Motor neuron (in vitro differentiated cells): ENCODE measurements at places on chromosomes 7 and 10. TPM values are rescaled to one million over a fixed set of nuclear protein-coding genes. Genes with fewer than 3 reads are reported as not detected.

GRCh38 chr7:73526896-73527821 lies 5.1 kb upstream of the BAZ1B start:
- peak; percentile 5 for ATAC-seq

DNA sequence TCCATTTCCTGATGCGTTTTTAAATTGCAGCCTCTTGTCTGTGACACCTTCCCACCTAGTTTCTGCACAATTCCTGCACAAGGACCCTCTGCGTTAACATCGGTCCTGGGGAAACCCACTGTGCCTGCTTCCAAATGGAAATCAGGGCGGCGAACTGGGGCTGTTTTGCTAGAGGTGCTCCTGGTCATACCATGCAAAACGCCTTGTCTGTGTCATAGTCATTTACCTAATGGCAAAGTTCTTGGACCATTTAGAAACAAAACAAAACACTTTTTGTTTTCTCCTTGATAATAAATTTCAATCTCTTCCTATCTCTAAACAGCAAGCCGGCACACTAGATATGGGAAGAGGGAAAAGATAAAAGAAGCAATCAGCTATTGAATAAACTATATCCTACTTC lies 206.9 kb upstream of the KLF14 start:
- ATAC-seq = no peak

DNA sequence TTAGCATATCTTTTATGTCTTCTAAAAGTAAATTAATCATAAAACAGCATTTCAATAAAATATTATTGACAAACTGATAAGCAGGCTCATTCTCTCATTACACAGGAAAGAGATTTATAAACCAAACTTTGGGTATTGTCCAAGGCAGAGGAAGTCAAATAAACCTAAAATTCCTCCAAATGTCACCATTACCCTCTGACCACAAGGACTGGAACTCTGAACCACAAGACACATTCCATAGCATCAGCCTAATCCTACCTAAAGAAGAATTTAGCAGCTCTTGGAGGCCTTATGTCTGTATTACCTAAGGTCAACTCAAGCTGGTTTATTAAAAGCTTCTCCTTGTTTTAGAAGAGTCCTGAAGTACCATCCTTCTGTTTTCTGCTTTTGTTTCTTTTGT lies 82.4 kb upstream of the SLC13A1 start:
- no peak for ATAC-seq

DNA sequence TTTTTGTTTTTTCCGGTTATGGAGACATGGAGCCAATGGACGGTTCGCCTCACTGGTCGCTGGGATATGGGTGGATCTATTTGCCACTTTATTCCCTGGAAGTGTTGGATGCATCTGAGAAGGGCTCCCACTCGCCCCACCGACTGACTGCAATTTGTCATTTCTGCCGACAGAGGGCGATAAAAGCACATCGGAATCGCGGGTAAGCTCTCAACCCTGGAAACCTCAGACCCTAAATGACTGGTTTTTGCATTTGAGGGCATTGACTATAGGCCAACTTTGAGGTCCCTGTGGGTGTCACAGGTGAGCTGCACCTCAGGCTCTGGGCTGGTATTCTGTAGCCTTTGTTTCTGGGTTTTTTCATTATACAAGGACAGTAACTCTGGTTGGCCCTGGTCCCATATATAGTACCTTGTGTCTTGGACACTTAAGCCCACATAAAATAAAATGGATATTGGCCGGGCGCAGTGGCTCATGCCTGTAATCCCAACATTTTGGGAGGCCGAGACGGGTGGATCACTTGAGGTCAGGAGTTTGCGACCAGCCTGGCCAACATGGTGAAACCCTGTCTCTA lies 11.9 kb upstream of the OPALIN start:
- ATAC-seq = no peak

GRCh38 chr7:26136831-26137230 lies 15.2 kb upstream of the NFE2L3 start:
- ATAC-seq = no peak

- peak; percentile 14 for ATAC-seq
Measured at GRCh38 chr10:11505639-11506038, 105.8 kb downstream of the USP6NL start.

DNA sequence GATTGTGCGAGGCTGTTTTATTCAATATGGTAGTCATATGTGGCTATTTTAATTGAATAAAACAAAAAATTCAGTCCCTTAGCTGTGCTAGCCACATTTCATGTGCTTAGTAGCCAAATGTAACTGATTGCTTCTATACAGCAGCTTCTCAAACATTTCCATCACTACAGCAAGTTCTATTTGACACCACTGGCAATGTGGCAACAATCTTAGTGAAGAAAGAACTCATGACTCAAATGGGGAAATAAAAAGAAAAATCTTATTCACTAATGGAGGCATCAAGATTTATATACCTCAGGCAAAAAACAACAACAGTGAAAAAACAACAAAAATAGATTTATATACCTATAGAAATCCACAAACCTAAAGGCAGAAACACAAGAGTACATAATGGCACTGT lies 17.9 kb downstream of the SEM1 start:
- ATAC-seq = no peak

GRCh38 chr10:84054743-84055142 lies 84.6 kb upstream of the GHITM start:
- ATAC-seq = no peak

DNA sequence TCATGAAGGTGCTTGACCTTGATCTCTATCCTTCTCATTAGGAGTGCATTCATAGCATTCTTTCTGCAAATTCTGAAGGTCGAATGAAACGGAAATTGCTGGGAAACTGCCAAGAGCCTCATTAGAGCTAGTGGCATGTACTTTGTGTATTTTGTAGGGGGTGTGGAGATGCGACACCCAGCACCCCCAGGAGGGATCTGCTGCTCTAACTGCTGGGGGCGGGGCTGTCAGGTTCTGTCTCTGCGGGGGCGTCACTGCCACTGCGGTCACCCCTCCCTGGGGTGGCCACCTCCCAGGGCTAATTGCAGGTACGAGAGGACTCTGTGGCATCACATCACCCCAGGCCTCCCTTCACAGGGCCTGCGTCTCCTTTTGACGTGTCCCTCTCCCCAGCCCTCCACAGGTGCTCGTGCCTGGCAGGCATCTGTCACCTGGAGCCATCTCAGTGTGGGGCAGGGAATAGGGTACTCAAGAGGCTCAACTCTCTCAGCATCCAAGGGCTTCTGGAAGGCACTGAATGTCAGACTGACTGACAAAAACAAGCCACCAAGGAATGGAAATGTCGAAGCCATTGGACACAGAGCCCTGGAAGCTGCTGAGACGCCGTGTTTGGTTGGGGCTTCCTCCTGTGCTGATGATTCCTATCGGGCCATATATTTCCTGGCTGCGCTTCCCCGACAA lies 151.1 kb downstream of the ACTR3B start:
- no peak for ATAC-seq

GRCh38 chr7:23076772-23077171 lies 28.8 kb upstream of the KLHL7 start:
- ATAC-seq = no peak

- no peak for ATAC-seq
Measured at GRCh38 chr10:79940431-79940830, 8.5 kb downstream of the SFTPD start.

DNA sequence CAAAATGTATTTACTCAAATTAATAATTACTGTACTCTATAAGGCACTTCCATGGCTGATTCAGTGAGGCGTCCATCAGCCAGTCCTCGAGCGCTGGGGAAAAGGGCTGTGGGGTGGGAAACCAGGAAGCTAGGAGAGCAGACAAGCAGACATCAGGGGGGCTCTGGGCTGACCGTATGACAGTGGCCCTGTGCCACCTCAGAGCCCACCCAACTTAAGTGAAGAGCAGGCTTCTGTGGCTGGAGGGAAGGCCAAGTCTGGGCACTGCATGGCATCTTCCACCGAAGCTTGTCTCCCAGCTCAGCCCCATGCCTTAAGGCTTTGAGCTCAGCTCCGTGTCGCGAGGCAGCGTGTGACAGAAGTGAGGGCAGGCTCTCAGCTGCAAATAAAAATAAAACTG lies 464.5 kb upstream of the ZMIZ1 start:
- ATAC-seq = no peak

- no peak for ATAC-seq
Measured at GRCh38 chr10:61669849-61670248, 7.1 kb downstream of the CABCOCO1 start.

- ATAC-seq = no peak
Measured at GRCh38 chr7:22194658-22195273, 162.2 kb downstream of the RAPGEF5 start.

- peak; percentile 11 for ATAC-seq
Measured at GRCh38 chr7:15686957-15687545, 568 bp upstream of the MEOX2 start.

- peak; percentile 38 for ATAC-seq
Measured at GRCh38 chr7:117728890-117729624, 144.2 kb downstream of the CTTNBP2 start.

DNA sequence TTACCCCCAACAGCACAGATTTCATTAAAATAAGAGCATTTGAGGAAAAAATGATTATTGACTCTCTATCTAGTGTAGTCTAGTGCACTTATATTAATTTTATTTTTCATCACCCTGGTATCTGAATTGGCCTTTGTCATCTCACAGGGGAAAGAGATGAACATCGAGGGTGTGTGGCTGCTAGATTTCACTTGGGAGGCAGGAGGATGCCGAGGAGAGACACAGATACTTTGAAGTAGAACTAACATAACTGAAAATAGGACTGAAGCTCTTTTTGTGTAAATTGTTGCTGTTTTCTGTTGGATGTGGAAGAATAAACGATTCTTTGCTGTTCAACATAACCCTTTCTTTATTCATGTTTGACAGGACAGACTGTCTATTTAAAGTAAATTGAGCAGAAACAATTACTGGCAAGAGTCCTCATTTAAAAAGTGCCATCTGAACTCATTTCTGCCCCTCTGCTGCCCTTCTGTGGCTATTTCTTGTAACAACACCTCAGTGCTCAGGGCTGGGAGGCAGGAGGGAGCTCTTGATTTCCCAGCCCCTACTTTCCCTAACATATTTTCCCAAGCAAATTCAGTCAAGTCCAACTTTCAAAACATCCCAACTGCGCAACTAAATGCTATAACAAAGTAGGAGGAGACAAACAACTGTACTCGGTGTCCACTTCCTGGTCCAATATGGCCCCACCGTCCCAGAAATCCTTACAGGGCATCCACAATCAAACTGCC lies 15.6 kb downstream of the LYZL1 start:
- peak; percentile 93 for ATAC-seq

DNA sequence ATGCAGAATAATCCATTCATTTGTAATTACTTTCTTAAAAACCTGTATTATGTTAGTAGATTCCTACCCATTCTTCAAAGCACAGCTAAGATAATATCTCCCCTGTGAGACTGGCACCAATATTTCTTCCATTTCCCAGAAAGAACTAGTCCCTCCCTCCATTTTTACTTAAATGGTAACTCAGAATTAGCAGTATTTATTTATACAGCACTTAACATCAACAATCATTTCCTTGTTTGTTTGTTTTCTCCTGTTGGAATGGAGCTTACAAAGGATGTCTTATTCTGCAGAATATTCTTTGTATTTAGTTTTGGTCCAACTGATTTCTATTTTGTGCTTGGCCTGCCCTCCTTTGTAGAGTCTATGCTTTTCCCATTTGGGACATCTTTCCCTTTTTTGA lies 32.1 kb upstream of the PTPN12 start:
- no peak for ATAC-seq

DNA sequence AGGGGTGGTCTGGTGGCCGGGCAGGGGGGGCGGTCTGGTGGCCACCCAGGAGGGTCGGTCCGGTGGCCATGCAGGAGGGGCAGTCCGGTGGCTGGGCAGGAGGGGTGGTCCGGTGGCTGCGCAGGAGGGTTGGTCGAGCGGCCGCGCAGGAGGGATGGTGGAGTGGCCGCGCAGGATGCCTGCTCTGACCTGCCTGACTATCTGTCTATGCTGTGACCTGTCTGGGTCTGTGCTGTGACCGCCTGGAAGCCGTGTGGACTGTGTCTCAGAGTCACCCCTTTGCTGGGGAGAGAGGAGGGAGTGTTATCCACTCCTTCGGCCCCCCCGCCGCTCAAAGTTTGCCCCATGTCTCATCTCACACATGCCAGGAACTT lies 113.2 kb downstream of the ACTR3B start:
- ATAC-seq = no peak

DNA sequence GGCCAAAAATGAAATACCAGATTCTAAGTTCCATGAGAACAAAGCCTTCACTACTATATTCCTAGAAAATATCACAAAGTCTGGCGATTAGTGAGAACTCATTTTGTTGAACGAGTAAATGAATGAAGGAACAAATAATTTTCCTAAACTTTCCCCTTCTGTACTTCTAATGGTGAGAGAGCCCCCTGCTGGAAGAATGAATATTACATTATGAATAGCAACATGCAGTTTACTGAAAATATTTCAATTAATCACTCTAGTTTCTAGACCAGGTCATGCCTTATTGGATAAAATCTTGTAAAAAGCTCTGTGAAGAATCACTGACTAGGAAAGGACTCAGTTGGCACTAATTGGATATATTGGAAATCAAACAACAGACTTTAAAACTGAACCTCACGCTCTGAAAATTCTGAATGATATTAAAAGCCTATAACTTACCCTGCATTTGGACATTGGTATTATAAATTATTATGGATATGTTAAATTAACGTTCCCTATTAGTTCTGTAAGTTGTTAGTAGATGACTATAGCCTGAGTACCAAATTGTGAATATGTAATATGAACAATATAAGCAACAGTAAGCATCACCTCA lies 32.4 kb upstream of the MTPN start:
- ATAC-seq = no peak

DNA sequence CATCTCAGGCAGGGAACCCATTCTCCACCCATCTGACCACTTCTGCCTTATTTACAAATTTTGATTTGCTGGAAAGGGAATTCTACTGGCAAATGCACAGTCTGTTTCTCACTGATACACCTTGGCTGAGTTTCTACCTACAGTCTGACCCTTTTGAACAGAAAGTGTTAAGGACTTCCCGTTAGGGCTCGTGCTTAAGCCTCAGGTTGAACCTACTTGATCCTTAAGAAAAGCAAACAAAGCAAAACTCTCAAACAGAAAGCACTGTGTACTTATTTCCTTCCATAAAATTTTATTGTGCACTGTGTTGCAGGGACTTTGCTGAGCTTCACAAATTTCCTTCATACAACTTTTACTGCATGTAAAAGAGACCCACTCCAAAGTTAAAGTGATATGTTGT lies 367.8 kb downstream of the NRG3 start:
- no peak for ATAC-seq

- no peak for ATAC-seq
Measured at GRCh38 chr10:106217627-106218026, 946.9 kb downstream of the SORCS1 start.

- ATAC-seq = peak; percentile 81
Measured at GRCh38 chr10:65291286-65291685, 1634.5 kb upstream of the LRRTM3 start.

Gene SH2D4B
- 0.17 and 0.27 TPM in 2 replicates for total RNA-seq

Gene SH3PXD2A
- 7.8 and 9.6 TPM in 2 replicates for total RNA-seq

Gene GCK
- 4.1 and 5.0 TPM in 2 replicates for total RNA-seq

Gene DPP6
- 1.2 and 2.3 TPM in 2 replicates for total RNA-seq

Gene TMEM184A
- 0.54 and 0.66 TPM in 2 replicates for total RNA-seq

Gene TAS2R4
- total RNA-seq = 2.1 and 3.3 TPM in 2 replicates

Gene PLOD3
- 12.3 and 16.2 TPM in 2 replicates for total RNA-seq

Gene GET4
- total RNA-seq = 38.2 and 38.5 TPM in 2 replicates

Gene ARHGEF35
- total RNA-seq = 0.70 and 1.2 TPM in 2 replicates

Gene MMS19
- total RNA-seq = 60.0 and 68.4 TPM in 2 replicates

Gene NOD1
- total RNA-seq = 7.1 and 8.0 TPM in 2 replicates

Gene VGF
- total RNA-seq = 1.1 TPM in 2 replicates

Gene HOXA11
- total RNA-seq = 0.08 and 0.23 TPM in 2 replicates

Gene OR13A1
- total RNA-seq = 0.21 TPM in 1 of 2 replicates, not detected in the other

Gene PIP4K2A
- total RNA-seq = 32.4 and 39.4 TPM in 2 replicates

Gene PIP
- total RNA-seq = not detected in 2 replicates
